ENCODE measurements at places on chromosomes 4 and X.

- no peak for DNase-seq
Measured at GRCh38 chr4:1976416-1977352, 32.1 kb downstream of the NELFA start.

GRCh38 chr4:116058129-116058528 lies 944.7 kb upstream of the NDST4 start:
- DNase-seq, result no peak

DNA sequence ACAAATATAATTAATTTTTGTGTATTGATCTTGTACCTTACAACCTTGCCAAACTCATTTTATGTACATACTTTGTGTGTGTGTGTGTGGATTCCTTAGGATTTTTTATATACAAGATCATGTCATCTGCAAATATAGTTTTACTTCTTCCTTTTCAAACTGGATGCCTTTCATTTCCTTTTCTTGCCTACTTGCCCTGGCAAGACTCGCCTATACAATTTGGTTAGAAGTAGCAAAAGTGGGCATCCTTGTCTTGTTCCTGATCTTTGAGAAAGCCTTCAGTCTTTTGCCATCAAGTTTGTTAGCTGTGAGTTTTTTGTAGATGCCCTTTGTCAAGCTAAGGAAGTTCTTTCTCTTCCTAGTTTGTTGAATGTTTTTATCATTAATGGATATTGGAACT lies 30.5 kb downstream of the RUFY3 start:
- no peak for DNase-seq

DNA sequence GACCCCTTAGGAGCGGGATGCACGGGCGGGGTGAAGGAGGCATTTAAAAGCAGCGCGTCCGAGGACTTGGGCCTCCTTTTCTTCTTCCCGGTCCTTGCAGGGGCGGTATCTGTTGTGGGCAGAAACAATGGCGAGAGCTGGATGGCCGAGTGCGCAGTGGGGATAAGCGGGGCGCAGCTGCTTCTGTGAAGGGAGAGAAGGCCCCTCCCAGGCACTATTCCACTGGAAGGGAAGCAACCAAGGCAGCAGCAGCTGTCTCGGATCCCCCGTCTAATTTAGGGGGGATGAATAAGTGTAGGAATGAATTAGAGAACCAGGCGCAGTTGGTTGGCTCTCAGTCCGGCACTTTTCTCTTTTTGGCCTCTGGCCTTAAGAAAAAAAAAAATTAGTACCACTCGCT lies 995 bp downstream of the SMARCA5 start:
- peak; percentile 71 for DNase-seq

GRCh38 chr4:54417476-54417875 lies 188.4 kb downstream of the PDGFRA start:
- DNase-seq, result no peak

DNA sequence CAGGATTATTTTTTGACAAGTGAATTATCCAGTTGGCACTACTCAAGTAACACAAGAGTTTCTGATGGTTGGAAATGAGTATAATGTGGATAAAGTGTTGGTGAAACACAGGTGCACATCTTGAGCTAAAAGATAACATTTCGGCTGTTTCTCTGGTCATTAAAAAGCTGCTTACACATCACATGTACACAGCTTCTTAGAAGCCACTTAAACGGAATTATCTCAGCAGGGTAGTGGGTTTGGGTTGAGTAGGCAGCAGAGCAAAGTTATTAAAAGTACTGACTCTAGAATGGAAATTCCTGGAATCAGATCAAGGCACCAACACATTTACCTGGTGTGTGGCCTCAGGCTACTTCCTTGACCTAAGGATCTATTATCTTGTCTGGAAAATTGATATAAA lies 55.4 kb upstream of the RASSF6 start:
- DNase-seq, result no peak

GRCh38 chr4:59175617-59176016 lies 2024.5 kb upstream of the ADGRL3 start:
- DNase-seq, result no peak

DNA sequence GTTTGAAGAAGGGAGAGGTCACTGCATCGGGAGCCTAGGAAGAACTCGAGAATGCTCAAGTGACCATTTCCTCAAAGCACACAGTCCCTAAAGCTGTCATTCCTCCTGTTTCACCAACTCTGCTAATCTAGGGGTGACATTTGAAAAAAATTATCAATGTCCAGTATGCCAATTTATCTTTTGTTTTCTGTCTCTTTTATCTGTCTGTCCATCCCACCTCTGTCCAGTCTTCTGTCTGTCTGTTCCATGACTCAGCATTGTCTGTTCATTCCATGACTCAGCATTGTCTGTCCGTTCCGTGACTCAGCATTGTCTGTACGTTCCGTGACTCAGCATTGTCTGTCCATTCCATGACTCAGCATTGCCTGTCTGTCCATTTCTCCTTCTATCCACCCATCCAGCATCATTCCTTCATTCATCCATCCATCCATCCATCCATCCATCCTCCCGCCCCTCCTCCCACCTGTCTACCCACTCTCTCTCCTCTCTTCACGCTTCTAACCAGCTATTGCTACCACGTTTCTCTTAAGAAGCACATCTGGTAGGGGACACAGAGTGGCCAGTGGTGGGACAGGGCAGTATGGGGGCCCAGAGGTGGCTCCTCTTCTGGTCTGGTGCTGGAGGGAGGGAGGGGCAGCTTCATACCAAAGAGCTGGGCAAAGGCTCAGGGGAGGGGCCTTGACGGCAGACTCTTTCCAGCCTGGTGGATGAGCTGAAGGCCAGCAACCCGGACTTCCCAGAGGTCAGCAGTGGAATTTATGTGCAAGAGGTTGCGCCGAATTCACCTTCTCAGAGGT lies 34.1 kb downstream of the HTRA3 start:
- peak; percentile 5 for DNase-seq

GRCh38 chrX:118022753-118023152 lies 93.9 kb downstream of the KLHL13 start:
- no peak for DNase-seq

GRCh38 chr4:125267630-125268029 lies 47.1 kb upstream of the FAT4 start:
- DNase-seq, result no peak

DNA sequence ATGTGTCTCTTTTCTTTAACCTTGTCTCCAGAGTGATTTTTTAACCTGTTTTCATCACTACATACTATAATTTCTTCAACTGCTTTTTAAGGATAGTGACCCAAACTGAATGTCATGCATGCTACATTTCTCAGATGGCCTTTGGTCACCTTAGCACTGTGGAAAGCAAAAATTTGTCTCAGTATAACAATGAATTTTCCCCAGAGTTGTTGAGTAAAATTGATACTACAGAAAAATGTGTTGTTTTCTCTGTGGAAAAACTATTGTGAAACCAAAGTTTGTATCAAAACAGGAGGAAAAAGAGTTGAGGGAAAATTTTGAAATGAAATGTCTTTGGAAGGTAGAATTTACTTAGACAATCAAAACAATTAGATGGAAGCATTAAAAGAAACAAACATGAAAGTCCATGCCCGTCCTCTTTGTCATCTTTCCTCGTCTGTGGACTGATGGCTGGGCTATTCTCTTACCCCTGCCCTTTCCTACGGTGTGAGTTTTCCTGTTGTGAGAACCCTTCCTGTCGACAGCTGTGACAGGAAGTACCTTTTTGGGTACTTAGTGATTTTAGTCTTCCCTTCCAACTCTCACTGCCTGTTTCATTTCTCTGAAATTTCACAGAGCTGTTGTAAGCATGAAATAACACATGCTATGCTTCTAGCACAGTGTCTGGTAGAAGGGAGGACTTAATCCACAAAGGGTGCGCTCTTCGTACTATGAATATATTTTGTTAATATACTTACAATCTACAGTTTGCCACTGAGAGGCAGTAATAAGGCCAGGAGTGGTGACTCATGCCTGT lies 50.8 kb downstream of the LRP2BP start:
- DNase-seq, result no peak

- no peak for DNase-seq
Measured at GRCh38 chr4:25923745-25924144, 9.7 kb downstream of the SMIM20 start.

GRCh38 chrX:15820106-15821073 lies 30.1 kb downstream of the ZRSR2 start:
- DNase-seq, result no peak

- DNase-seq, result no peak
Measured at GRCh38 chr4:54368281-54369265, 139.5 kb downstream of the PDGFRA start.

DNA sequence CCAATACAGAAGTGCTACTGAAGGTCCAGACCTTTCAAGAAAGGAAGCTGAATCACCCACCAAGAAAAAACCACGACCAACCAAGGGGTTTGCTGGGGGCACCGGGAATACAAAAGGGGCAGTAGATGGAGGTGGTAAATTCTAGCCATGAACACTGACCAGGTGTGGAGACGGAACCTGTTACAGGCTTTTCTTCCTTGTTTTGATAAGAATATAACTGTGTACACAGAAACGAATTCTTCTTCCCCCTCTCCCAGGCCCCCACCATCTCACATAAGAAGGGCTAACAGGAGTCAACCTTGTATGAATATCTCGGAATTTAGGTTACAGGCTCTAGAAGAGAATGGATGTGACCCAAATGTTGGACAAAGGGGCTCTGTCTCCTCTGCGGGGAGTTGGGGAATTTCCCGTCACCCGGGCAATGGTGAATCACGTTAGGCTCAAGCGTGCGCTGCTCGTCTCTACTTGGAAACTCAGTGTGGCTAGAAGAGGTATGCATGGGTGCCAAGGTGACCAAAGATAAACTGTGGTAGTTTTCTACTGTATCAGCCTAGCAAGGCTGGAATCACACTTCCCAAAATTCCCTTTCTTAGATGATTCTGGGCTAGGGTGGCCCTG lies 87.0 kb downstream of the AFAP1 start:
- DNase-seq, result no peak

DNA sequence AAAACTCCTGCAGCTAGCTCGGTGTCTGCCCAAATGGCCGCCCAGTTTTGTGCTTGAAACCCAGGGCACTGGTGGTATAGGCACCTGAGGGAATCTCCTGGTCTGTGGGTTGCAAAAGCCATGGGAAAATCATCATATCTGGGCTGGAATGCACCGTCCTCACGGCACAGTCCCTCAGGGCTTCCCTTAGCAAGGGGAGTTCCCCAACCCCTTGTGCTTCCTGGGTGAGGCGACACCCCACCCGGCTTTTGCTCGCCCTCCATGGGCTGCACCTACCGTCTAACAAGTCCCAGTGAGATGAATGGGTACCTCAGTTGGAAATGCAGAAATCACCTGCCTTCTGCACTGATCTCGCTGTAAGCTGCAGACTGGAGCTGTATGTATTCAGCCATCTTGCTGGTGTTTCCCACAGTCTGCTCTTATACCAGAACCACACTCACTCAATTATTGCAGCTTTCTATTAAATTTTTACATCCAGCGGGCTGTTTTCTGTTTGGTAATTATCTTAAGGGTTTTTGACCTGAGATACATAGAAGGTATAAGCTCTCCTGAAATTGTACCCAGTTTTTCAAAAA lies 36.7 kb upstream of the NPNT start:
- no peak for DNase-seq

DNA sequence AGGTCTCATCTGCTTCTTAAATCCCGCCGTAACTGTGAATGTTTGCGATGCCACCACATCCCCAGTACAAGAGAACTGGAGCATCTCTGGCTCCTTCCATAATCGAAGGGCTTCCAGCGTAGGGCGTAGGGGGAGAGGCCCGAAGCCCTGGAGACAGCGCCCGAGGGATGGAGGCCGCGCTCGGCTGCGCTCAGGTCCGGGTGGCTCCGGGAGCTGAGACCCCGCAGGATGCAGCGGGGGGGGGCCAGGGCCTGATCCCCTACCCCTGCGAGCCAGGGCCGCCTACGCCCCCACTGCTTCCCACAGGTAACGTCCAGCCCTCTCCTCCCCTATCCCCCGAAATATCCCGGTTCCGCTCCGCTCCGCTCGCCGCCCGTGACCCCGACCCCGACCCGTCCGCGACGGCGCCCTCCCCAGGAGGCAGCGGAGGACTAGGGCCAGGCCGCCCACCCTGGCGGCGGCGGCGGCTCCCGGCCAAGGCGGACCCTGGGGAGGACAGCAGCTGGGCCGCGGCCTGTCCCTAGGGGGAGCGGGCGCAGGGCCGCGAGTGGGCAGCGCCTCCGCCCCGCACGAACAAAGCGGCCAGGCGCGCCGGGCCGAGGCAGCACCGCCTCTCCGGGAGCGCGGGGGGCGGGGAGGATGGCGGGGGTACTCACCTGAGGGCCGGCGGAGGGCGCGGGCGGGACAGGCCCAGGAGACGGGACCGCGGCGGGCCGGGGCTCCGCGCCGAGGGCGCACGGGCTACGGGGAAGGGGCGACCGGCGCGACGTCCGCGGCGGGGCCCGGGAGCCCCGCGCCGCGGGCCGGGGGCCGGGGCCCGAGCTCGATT lies 723 bp downstream of the WDFY3 start:
- peak; percentile 75 for DNase-seq

DNA sequence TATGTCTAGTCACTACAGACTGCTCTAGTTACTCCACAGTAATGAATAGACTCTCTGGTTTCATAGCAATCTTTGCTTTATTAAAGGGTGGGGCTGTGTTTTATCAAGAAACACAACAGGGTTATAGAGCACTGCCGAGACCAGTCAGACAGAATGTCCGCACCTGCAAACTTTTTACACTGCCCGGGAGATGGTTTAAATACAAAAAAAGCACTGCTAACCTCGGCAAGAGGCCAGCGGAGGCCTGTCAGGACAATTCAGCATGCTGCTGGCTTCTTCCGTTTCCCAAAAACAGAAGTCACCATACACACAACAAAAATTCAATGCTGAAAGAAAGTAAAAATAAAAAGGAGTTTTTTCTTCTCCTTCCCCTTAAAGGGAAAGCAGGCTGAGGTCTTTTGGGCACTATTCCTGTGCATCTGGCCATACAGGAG lies 67.4 kb downstream of the IRF2 start:
- DNase-seq, result peak; percentile 44

GRCh38 chr4:121375262-121375661 lies 5.6 kb downstream of the QRFPR start:
- peak; percentile 38 for DNase-seq

- no peak for DNase-seq
Measured at GRCh38 chrX:124764354-124764753, 418.0 kb downstream of the SH2D1A start.

DNA sequence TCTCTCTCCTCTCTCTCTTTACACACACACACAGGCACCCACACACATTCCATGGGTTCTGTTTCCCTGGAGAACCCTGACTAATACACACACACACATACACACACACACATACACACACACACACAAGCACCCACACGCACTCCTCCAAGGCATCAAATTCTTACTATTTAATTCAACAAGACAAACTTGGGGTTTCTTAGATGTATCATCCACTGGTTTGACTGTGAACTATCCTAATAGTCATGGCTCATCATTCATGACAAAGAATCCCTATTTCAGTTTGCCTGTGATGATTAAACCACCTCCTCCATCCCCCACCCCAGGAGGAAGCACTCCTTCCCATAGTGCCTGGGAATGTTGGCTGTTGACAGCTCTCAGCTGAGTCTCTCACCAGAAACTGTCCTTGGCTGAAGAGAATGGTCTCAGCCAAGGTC lies 98.2 kb downstream of the USP46 start:
- no peak for DNase-seq

DNA sequence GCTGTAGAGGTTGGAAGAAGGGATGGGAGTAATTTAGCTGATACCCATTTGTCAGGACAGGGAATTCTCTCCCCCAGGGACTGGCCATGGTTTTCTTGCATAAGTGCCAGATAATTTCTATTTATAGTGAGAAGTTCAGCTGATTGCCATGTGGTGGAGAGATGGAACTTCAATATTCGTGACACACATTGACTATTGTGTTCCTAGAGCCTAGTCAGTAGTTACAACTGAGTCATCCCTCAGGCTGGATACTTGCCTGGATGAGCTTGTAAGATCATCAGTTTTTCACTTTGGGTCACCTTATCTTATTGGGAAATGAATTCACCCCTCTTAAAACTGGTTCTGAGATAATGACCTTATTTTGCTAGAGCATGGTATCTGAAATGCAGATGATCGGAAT lies 32.2 kb downstream of the CFAP299 start:
- no peak for DNase-seq

- DNase-seq, result no peak
Measured at GRCh38 chr4:114076899-114077570, 97.6 kb upstream of the ARSJ start.

All from small intestine (tissue), 16 donors.